ENCODE measurements at places on chromosomes 1 and 21. TPM values are rescaled to one million over a fixed set of nuclear protein-coding genes. Genes with fewer than 3 reads are reported as not detected.

- DNase-seq, result no peak
Observed at GRCh38 chr1:214004014-214004413, 16.2 kb downstream of the PROX1 start.

DNA sequence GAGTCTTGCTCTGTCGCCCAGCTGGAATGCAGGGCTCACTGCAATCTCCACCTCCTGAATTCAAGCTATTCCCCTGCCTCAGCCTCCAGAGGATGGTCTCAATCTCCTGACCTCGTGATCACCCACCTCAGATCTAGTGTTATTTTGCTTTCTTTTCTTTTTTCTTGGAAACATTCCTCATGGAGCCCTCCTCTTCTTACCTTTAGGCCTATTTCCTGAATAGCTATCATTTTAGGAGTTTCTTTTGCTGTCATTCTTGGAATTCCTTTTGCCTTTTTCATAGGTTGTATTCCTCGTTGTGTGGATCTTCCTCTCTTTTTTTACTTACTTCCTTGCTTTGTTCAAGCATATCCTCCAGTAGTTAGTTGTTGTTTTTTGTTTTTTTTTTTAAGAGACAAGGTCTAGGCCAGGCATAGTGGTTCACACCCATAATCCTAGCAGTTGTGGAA lies 173.8 kb downstream of the RASAL2 start:
- no peak for DNase-seq

GRCh38 chr1:151541752-151542151 lies 1.6 kb downstream of the TUFT1 start:
- DNase-seq, result no peak

DNA sequence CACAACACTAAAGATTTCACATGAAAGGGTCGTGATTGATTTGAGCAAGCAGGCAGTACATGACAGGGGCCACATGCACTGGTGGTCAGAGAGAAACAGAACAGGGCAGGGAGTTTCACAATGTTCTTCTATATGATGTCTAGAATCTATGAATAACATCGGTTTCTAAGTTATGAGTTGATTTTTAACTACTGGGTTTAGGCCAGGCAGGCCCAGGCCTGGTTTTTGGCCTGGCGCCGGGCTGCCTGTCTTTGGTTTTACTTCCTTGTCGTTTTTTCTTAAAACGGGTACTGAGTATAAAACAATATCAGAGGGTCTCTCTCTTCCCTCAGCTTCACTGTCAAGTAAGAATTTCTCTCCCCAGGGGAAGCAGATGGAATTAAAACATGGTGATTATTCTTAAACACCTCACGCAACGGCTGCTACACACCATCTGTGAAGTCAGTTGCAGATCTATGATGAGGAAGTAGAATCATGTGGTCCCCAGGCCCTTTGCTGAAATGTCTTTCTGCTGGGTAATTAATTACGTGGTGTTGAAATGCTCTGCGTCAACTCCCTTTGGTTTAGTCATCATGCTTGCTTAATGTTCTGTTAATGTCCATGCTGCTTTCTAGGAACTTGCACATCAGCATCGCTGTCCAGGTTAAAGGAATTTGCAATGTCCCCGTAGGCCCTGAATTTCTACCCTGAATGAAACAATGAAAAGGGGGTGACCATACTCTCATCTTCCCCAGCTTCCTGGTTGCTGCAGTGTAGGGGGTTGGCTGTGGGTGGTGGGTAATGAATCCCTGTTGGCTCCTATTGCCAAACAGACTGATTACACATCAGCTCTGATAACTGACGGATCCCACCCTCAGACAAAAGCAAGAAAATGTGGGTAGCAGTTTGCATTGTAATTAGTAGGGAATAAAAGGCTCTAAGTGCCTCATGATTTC lies 70.3 kb downstream of the SERINC2 start:
- DNase-seq, result no peak

DNA sequence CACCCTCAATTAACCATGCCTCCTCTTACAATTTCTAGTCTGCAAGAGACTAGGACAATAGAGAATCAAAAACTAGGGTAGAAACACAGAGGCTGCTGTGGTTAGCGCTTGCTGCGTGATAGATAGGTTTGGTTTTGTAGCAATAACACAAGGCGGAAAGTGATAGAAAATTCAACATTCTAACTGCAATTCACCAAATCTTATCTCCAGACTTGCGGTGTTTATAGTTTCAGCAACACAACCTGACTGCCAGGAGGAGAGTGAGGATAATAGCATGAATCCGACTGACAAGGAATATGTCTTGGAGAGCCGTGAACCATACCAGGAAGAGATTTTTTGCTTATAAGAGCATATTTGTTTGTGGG lies 30.7 kb upstream of the IFNAR2 start:
- no peak for DNase-seq

- no peak for DNase-seq
Observed at GRCh38 chr1:153509729-153510354, 25.9 kb downstream of the S100A6 start.

Gene ETV3L
- not detected for total RNA-seq
